Activated CD8-positive, alpha-beta memory T cell treated with anti-CD3 and anti-CD28 coated beads, Interleukin-2, amount 50 U/mL, for 4 hours (primary cell): ENCODE measurements at places on chromosomes 12 and 14.

- DNase-seq = no peak
These were observed 104.0 kb downstream of the WIF1 start for GRCh38 chr12:65016881-65017650.

GRCh38 chr14:55819610-55820304 is 239.8 kb downstream of the KTN1 start:
- no peak for DNase-seq

- DNase-seq = no peak
These were observed 1.5 kb upstream of the NANOG start for GRCh38 chr12:7787574-7788293.

DNA sequence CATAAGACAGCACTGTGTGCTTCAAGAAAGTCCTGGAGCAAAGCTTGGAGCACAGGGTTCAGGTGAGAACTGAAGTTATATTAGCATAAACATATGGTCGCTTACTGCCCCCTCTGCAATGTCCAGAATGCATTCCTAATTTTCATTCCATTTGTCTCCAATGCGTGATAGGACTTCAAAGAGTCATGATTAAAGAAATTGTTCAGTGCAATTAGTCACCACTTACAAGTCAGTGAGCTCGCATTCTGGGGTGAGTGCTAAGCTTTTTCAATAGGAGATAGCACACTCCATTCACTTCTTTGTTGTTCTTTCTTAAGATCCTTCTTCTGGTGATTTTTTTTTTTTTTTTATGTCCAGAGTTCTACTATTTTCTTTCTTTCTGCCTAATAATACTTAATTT is 398.4 kb downstream of the SYT1 start:
- DNase-seq = no peak

DNA sequence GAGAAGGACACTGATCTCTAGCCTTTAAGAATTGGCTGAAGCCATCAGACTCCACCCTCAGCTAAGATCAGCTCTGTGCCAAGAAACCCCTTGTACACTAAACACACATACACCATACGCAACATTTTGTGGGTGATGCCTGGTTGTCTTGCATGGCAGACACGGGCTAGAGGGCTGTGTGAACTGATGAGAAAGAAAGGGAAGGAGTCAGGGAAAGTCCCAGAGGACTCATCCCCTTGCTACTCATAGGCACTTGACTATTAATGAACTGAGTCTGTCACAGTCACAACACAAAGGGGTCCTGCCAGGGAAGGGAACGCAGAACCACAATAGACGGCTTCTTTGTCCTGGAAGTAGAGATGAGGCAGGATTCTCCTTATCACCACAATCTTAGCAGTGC is 80.8 kb downstream of the EMP1 start:
- no peak for DNase-seq

DNA sequence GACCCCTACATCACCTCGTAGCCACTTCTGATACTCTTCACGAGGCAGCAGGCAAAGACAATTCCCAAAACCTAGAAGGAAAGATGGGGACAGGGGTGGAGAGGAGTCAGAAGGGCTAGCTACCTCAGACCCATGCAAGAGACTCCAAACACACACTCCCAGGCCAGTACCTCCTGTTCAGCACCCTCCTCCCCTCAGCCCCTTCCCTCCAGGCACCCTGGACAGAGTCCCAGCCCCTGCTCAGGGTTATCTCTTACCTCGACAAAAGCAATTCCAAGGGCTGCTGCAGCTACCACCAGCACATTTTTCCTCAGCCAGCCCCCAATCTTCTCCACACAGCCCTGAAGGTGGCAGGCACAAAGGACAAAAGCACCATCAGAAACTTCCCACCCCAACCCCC is 3.3 kb downstream of the CD63 start:
- DNase-seq = no peak

- DNase-seq = no peak
These were observed 25.6 kb downstream of the EMP1 start for GRCh38 chr12:13222076-13222475.
